ENCODE measurements at places on chromosomes 11 and 22. TPM values are rescaled to one million over a fixed set of nuclear protein-coding genes. Genes with fewer than 3 reads are reported as not detected.

The TRAF6 gene
- 7.6 TPM for total RNA-seq

The ZBED4 gene
- total RNA-seq = 14.3 TPM

The HMOX1 gene
- total RNA-seq = 86.4 TPM

The HSPB2 gene
- total RNA-seq = not detected

The MDK gene
- total RNA-seq = 52.0 TPM

The YPEL1 gene
- total RNA-seq = 4.5 TPM

The ST14 gene
- total RNA-seq = 0.07 TPM

The GPR137 gene
- 5.4 TPM for total RNA-seq

The OR4C11 gene
- total RNA-seq = not detected

The TRIM48 gene
- total RNA-seq = not detected

The F2 gene
- total RNA-seq = 0.14 TPM

The PRR33 gene
- not detected for total RNA-seq

The TEX12 gene
- total RNA-seq = not detected

The MTFP1 gene
- 32.2 TPM for total RNA-seq

The SLC7A4 gene
- not detected for total RNA-seq

The OLFML1 gene
- total RNA-seq = not detected

The KRTAP5-8 gene
- total RNA-seq = not detected

The TRIM49 gene
- not detected for total RNA-seq

The ACRV1 gene
- not detected for total RNA-seq

The CHRNA10 gene
- total RNA-seq = 0.33 TPM

The SYCE3 gene
- not detected for total RNA-seq

The LPXN gene
- 4.0 TPM for total RNA-seq

The TM7SF2 gene
- total RNA-seq = 20.6 TPM

The OR5F1 gene
- total RNA-seq = not detected

The C22orf31 gene
- not detected for total RNA-seq

The TUBGCP6 gene
- 28.1 TPM for total RNA-seq

The CSF2RB gene
- 8.9 TPM for total RNA-seq

The GLYAT gene
- not detected for total RNA-seq

The POU2F3 gene
- total RNA-seq = not detected

The KRTAP5-7 gene
- not detected for total RNA-seq

The FGF4 gene
- not detected for total RNA-seq

The IGLL1 gene
- total RNA-seq = not detected

The SCGB1D2 gene
- not detected for total RNA-seq

The PTGDR2 gene
- under 0.01 TPM for total RNA-seq
